ENCODE measurements at places on chromosomes 12 and 14. TPM values are rescaled to one million over a fixed set of nuclear protein-coding genes. Genes with fewer than 3 reads are reported as not detected.

- no peak for DNase-seq
These were observed at the start of gene SIX6 for GRCh38 chr14:60508707-60509437. Gene SIX6 (plus strand): TSS chr14:60509146. CDS start chr14:60509399, 253 bp downstream.

IL31 gene
- polyA plus RNA-seq: not detected

GRCh38 chr12:56521590-56522371, at the start of gene RBMS2:
Gene RBMS2 (plus strand): TSS chr12:56521820. CDS start chr12:56522024, 204 bp downstream.
- no peak for DNase-seq

KCNJ8 gene
- polyA plus RNA-seq: 0.48 TPM

DNA sequence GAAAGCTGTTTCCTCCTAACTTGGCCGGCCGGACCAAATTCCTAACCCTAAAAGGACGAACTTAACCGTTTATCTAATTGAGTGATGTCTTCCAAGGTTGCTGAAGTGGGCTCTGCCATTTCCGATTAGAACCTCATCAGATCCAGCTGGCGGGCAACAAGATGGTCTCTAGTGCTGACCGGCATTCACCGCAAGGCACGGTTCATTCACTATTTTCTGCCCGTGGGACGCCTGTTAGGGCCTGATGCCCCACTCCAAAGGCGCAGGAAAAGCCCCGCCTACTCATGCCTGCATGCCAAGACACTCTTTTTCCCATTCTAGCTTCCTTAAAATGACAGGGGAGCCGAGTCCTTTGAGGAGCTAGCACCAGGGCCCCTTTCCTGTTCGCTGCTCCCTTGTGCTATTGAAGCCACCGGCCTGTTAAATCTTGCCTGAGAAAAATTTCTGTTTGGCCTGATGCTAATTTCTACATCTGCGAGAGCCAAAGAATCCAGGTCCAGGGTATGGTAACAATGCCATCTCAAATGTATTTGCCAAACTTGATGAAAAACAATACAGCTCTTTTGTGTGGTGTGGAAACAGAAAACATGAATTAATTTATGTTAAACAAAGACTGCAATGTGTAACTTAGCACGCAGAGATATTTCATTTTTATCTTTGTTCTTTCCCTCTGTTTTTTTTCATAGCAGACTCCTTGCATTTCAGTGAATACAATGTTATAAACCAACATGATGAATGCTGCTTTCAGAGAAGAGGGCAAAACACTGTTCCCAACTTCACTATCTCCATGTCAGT, 1071.2 kb upstream of the USP15 start:
- no peak for DNase-seq

DNA sequence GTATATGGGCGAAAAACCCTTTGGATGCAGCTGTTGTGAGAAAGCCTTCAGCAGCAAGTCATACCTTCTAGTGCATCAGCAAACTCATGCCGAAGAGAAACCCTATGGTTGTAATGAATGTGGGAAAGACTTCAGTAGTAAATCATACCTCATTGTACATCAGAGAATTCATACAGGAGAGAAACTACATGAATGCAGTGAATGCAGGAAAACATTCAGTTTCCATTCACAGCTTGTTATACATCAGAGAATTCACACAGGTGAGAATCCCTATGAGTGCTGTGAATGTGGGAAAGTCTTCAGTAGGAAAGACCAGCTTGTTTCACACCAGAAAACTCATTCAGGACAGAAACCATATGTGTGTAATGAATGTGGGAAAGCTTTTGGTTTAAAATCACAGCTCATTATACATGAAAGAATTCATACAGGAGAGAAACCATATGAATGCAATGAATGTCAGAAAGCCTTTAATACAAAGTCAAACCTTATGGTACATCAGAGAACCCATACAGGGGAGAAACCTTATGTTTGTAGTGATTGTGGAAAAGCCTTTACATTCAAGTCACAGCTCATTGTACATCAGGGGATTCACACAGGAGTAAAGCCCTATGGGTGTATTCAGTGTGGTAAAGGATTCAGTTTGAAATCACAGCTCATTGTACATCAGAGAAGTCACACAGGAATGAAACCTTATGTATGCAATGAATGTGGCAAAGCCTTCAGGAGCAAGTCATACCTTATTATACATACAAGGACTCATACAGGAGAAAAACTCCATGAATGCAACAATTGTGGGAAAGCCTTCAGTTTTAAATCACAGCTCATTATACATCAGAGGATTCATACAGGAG, 21.4 kb downstream of the ZNF268 start:
- no peak for DNase-seq

COQ10A gene
- polyA plus RNA-seq: 42.9 TPM
